SHP77 treated with DMSO at 0.1 percent for 48 hours (cell line): ENCODE measurements at places on chromosomes 5 and 9.

DNA sequence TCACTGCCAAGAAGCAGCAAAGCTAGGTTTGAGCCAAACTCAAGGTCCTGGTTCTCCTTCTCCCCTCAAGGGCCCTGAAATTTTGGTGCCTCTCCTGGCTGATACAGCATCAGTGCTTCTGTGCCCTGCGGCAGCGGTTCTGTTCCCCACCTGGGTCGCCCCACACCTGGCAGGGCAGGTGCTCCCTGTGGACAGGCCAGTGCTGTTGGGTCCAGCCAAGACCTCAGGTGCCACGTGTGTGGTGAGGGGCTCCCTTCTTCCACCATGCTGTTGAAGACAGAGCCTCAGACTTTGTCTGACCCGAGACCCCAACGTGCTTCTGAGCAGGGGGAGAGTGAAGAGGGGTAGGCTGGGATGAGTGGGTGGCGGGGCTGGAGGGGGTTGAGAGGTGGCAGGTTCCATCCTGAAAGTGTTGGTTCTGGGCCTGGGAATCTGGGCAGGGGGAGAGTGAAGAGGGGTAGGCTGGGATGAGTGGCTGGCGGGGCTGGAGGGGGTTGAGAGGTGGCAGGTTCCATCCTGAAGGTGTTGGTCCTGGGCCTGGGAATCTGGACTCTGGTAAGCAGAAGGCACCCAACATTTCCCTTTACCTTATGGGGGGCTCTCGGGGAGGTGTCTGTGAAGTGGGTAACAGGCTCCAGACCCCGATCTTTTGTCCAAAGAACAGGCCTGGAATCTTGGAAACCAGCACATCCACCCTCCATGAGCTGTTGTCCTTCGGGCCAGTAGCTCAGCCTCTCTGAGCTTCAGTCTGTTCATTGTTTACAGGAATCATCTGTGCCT is 2.3 kb downstream of the PLEKHG4B start:
- no peak for DNase-seq

- no peak for DNase-seq
Observed at GRCh38 chr5:58842852-58843251, 260.0 kb downstream of the RAB3C start.

GRCh38 chr5:162550236-162550635 is 482.7 kb downstream of the GABRG2 start:
- DNase-seq: no peak

GRCh38 chr9:34187891-34188240 is 9.0 kb downstream of the UBAP1 start:
- no peak for DNase-seq

DNA sequence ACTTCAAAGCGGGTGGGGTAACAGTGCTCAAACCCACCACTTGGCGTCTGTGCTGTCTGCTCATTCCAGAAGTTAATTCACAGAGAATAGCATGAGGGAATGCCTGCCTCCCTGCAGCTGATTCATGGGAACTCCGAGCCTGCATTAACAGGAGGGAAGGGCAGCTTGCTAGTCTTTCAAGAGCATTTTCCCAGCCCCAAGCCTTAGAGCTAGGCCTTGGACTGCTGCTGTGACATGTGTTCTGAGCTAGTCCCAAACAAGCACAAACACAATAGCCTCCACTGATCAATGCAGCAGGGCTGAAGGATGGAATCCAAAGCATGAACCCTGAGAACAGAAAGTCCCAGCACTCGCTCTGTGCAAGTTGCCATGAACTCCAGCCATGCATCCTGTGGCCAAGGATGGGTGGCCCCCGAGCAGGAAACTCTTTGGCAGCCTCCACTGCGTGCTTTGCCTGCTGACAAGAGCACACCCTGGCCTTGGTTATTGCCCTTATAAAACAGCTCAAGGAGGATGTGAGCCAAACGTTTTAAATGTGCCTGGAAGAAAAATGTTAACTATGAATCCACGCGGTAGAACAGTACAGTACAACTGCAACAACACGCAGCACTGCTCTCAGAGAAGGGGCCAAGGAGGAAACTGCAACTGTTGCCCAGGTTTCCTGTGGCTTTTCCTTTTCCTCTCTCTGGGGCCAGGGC is 653.1 kb upstream of the KLF4 start:
- DNase-seq: no peak

GRCh38 chr5:22651355-22651754 is 201.8 kb downstream of the CDH12 start:
- no peak for DNase-seq

- no peak for DNase-seq
Observed at GRCh38 chr5:43097701-43098449, 22.8 kb upstream of the ZNF131 start.

GRCh38 chr5:154002511-154003020 is 36.1 kb downstream of the FAM114A2 start:
- no peak for DNase-seq

- no peak for DNase-seq
Observed at GRCh38 chr5:127061956-127062355, 11.3 kb downstream of the C5orf63 start.

DNA sequence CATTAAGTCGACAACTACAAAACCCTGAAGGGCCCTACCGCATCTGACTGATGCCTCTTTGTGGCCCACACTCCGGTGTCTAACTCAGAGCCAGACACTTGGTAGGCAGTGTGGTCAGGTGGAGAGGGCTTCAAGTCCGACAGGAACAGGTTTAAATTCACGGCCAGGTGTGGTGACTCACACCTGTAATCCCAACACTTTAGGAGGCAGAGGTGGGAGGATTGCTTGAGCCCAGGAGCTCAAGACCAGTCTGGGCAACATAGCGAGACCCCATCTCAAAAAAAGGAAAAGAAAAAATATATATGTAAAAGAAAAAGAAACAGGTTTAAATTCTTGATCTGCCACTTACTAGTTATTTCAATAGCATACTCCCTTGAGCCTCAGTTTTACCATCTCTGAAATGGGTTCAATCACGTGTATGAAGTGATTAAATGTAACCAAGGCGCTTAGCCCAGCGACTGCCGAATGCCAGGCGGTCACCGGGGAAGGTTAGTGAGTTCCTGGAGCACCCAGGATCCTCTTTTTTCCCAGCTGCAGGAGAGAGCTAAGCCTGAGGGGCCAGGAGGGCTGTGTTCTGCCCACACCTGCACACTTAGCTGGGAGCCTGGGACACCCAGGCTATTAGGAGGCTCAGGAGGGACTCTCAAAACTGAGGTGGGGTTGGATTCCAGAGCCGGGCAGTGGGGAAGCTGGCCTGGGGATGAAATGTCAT is 943 bp downstream of the CLTB start:
- no peak for DNase-seq

GRCh38 chr9:126503333-126504085 is 110.2 kb upstream of the LMX1B start:
- DNase-seq: no peak

- peak; percentile 3 for DNase-seq
Observed at GRCh38 chr9:30197954-30198353, 2186.5 kb upstream of the ACO1 start.
